Gastrocnemius medialis (tissue), 4 donors: ENCODE measurements at places on chromosomes 3 and 15. TPM values are rescaled to one million over a fixed set of nuclear protein-coding genes. Genes with fewer than 3 reads are reported as not detected.

DNA sequence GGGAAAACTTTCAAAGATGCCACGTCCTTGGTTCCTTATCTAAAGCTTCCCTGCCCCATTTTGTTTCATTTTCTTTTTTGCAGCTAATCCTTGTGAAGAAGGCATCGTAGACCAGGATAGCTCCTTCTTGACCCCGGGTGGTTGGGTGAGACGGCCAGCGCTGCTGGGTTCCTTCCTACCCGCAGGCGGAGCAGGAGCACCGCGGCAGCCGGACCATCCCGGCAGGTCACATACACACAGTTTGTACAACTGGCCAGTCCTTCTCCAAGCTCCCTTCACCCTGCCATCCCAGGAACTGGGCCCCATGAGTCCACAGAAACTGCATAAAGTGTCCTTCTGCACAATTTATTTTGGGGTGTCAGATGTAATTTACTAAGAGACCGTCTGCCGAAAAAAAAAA is 83.9 kb downstream of the MEGF11 start:
- H3K4me3 ChIP-seq = no peak overlapping the region
- H3K27me3 ChIP-seq = no peaks in the 10 kb centered on the region
- no peaks in the 10 kb centered on the region for H3K4me1 ChIP-seq
- H3K27ac ChIP-seq = no peak overlapping the region
- H3K36me3 ChIP-seq = no peaks in the 10 kb centered on the region

The PLA2G4E gene
- total RNA-seq = not detected

The ALPK3 gene
- 292 TPM for total RNA-seq

DNA sequence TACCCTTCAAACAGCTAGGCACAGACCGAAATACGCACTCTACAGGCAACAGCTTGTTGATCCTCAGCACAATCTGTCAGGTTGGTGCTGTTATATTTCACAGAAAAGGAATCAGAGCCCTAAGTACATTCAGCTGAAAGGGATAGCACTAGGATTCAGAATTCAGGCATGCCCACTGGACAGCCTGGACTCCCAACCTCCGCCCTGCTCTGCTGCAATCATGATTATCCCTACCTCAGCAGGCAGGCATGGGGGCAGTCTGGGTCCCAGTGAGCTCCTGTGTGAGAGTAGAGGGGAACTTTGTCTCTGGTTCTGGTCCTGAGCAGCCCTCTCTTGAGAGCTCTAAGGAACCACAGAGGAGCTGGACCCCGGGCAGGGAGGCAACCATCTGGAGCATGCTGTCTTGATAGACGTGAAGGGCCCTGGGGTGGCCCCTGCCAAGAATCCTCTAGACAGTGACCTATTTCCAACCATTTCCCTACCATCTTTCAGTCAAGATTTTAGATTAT is 23.4 kb upstream of the NOX5 start:
- H3K4me3 ChIP-seq = no peak overlapping the region
- no peak overlapping the region for H3K27ac ChIP-seq
- no peaks in the 10 kb centered on the region for H3K36me3 ChIP-seq

DNA sequence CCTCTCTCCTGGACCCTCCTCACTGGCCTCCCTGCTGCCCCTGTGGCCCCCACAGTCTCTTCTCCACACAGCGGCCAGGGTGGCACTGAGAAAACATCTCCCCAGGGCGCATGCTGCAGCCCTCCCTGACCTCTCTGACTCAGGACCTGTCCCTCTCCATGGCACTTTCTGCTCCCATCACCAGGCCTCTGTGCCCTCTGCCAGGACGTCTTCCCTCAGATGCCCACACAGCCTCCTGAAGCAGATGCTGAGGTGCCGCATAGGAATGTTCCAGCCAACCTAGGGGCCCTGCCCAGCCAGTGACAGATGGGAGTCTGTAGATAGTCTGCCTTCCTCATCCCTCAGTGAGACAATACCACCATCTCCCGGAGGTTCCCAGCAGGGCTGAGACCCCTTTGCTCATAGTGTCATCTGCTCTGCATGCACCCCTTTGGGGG is 8.7 kb downstream of the MYL3 start:
- H3K4me3 ChIP-seq = no peak overlapping the region
- no peaks in the 10 kb centered on the region for H3K27me3 ChIP-seq
- no peak overlapping the region for H3K27ac ChIP-seq
- peak; percentile 14 for DNase-seq
- H3K36me3 ChIP-seq = no peaks in the 10 kb centered on the region

GRCh38 chr3:70386846-70387245 is 74.4 kb upstream of the MDFIC2 start:
- DNase-seq = no peak
- no peaks in the 10 kb centered on the region for H3K27me3 ChIP-seq
- H3K27ac ChIP-seq = no peak overlapping the region
- no peaks in the 10 kb centered on the region for H3K4me1 ChIP-seq
- no peak overlapping the region for H3K4me3 ChIP-seq

DNA sequence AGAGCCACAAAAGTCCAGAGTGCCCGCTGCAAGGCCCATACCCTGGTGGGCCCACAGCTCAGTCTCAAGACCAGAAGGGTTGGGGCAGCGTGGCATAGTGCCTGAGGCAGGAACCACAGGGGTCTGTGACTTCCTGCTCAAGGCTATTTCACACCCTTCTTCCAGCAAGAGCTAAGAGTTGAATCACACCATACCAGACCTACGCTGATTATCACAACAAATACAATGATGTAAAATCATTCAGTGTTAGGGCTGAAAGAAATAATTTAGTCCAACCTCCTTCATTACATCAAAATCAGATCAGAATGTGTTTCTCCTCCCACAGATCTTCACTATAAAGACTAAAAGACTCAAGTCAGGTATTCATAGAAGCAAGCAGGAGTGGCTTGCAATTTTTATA is 27.8 kb upstream of the ST8SIA2 start:
- no peak for DNase-seq
- no peaks in the 10 kb centered on the region for H3K27me3 ChIP-seq
- H3K4me3 ChIP-seq = no peak overlapping the region
- H3K4me1 ChIP-seq = no peaks in the 10 kb centered on the region

- no peaks in the 10 kb centered on the region for H3K36me3 ChIP-seq
- H3K4me3 ChIP-seq = no peak overlapping the region
- no peaks in the 10 kb centered on the region for H3K27me3 ChIP-seq
- no peak overlapping the region for H3K27ac ChIP-seq
- no peak for DNase-seq
- H3K4me1 ChIP-seq = no peaks in the 10 kb centered on the region
Observed at GRCh38 chr15:44328135-44328534, 39.6 kb downstream of the GOLM2 start.

DNA sequence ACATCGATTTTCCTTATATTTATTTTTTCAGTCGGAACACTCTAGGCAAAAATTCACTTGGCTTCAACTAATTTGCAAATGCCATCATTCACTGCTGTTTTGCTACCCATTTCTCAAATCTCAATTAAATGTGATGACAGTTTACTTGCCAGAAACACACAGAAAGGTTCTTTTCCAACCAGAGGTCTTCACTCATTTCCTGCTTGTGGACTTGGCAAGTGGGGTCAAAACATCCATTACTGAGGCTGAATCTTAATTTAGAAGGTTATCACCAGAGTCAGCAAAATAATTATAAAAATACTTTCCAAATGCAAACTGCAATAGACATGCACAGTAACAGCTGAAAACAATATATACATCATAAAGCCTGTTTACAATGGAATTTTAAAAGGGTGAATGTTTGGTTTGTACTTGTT is 625.4 kb upstream of the TBL1XR1 start:
- no peak overlapping the region for H3K27ac ChIP-seq
- H3K4me1 ChIP-seq = peaks cover 18% of the 10 kb centered on the region
- no peak overlapping the region for H3K4me3 ChIP-seq
- no peaks in the 10 kb centered on the region for H3K36me3 ChIP-seq
- DNase-seq = no peak

The ISL2 gene
- not detected for total RNA-seq

The GJD2 gene
- not detected for total RNA-seq

The DPPA4 gene
- total RNA-seq = not detected

- H3K27ac ChIP-seq = no peak overlapping the region
- no peaks in the 10 kb centered on the region for H3K27me3 ChIP-seq
- peaks cover 23% of the 10 kb centered on the region for H3K4me1 ChIP-seq
- H3K36me3 ChIP-seq = no peaks in the 10 kb centered on the region
- no peak overlapping the region for H3K4me3 ChIP-seq
Observed at GRCh38 chr3:141530415-141530768, 43.6 kb downstream of the RASA2 start.

DNA sequence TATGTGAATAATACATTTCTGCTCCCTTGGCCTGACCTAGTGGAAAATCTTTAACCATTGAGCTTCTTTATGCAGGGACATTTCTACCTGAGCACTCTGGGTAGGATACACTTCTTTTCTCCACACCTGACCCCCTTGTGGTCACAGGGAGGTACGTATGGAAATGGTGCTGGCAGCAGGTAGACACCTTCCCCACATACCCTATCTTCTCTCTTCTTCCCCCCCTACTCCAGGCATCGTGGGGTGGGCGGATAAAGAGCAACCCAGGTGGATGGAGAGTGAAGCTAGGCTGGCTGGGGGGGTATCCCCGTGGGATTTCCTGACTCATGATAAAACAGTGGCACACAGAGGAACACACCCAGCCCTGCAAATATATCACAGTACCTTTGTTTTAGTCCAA is 312.1 kb downstream of the ARRDC4 start:
- H3K27me3 ChIP-seq = no peaks in the 10 kb centered on the region
- DNase-seq = no peak
- H3K27ac ChIP-seq = no peak overlapping the region
- no peak overlapping the region for H3K4me3 ChIP-seq
- no peaks in the 10 kb centered on the region for H3K36me3 ChIP-seq

- no peaks in the 10 kb centered on the region for H3K36me3 ChIP-seq
- no peaks in the 10 kb centered on the region for H3K27me3 ChIP-seq
- no peak for DNase-seq
- H3K4me3 ChIP-seq = no peak overlapping the region
- H3K4me1 ChIP-seq = peaks cover 8% of the 10 kb centered on the region
Observed at GRCh38 chr15:99403597-99403996, 152.3 kb downstream of the LRRC28 start.

The SLC22A13 gene
- 0.58 TPM for total RNA-seq

The B3GNT5 gene
- 18.2 TPM for total RNA-seq

The SLC28A2 gene
- not detected for total RNA-seq

The AHSG gene
- total RNA-seq = 3.6 TPM

- no peak overlapping the region for H3K4me3 ChIP-seq
- H3K27me3 ChIP-seq = no peaks in the 10 kb centered on the region
- H3K36me3 ChIP-seq = no peaks in the 10 kb centered on the region
Observed at GRCh38 chr3:182078316-182078715, 366.6 kb downstream of the SOX2 start.

DNA sequence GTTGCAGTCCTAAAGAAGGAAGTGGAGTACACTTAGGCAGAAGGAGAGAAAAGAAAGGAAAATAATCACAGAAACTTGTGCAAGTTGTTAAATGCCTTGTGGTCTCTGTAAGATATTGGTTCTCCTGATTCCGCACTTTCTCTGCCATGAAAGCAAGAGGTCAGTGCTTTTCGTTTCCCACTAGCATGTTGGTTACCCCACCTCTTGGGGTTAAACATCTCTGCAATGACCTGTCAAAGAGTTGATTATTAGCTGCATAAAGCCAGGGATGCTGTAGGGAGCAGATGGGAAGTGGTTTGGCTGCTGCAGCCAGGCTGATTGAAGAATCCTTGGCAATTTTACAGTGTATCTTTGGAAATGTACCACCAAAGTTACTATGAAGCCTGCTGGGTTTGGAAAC is 33.3 kb downstream of the ZNF609 start:
- no peak for DNase-seq
- no peaks in the 10 kb centered on the region for H3K27me3 ChIP-seq
- H3K4me1 ChIP-seq = no peaks in the 10 kb centered on the region
- H3K4me3 ChIP-seq = no peak overlapping the region

The GOLGA8R gene
- 0.36 TPM for total RNA-seq

- no peak for DNase-seq
- no peaks in the 10 kb centered on the region for H3K36me3 ChIP-seq
- no peaks in the 10 kb centered on the region for H3K4me1 ChIP-seq
- H3K27me3 ChIP-seq = no peaks in the 10 kb centered on the region
Observed at GRCh38 chr3:72143322-72143721, 358.4 kb upstream of the PROK2 start.

GRCh38 chr3:128590948-128591347 is 59.7 kb downstream of the RPN1 start:
- H3K27me3 ChIP-seq = peaks cover 4% of the 10 kb centered on the region
- no peak overlapping the region for H3K27ac ChIP-seq
- no peak overlapping the region for H3K4me3 ChIP-seq
- H3K36me3 ChIP-seq = no peaks in the 10 kb centered on the region

The CKMT1B gene
- not detected for total RNA-seq
